Gastrocnemius medialis (tissue), 4 donors: ENCODE measurements at places on chromosomes 4 and X. TPM values are rescaled to one million over a fixed set of nuclear protein-coding genes. Genes with fewer than 3 reads are reported as not detected.

DNA sequence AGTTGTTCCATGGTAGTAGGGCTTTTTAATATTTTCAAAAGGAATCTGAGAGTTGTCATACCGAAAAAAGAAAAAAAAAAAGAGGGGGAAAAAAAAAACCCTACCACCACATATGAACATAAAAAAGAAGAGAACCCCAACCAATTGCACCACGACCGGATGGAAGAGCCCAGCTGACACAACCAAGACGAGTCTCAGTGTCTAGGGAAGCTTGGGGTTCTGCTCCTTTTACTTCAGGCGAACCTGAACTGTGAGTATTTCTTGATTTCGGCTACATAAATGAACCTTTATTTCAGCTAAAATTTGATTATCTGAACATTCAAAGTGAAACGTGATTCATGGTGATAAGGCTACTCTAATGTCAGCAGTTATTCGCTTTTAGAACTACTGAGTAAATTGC lies at the start of gene GPR34:
TSS of gene GPR34 (plus strand) at position 139 of the 400 bp plus-strand sequence. CDS start 6,661 bp downstream, outside the sequence.
- no peak for DNase-seq

KLF3 gene
- total RNA-seq: 26.5 TPM

DNA sequence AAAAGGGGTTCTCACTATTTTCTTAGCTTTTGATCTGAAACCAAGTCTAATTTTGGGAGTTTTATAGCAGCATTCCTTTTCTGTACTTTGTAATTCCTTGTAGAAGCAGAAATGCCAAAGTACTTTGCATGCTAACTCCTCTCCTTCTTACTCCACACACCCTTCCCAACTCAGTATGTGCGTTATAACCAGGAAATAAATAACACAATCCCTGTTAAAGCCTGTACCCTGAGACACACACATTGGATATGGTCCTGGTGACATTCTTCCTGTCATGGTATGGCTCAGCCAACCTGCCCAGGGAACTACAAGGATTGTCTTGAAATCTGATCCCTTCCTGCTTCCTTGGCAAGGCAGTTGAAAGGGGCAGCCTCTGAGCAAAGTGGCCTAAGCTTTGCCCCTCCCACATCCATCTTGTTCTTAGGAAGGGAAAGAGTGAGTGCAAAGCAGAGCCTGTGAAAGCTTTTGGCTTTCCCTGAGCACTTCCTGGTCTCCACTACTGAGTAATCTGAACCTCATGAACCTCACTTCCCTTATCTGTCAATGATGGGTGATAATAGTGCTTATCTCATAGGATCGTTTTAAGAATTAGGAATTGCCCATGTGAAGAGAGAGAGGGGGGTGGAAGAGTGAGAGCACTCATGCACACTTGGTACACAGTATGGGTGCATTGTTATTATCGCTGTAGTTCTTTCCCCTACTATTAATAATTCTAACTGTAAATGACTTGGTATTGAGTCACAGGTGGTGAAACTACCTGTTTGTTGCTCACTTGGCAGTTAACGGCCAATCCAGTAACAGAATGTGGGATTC lies 109.3 kb downstream of the AFF2 start:
- no peak for DNase-seq

TDO2 gene
- total RNA-seq: not detected

MAGEA6 gene
- not detected for total RNA-seq

- DNase-seq: no peak
These were observed 31.4 kb upstream of the JAKMIP1 start for GRCh38 chr4:6231663-6232165.

- no peak for DNase-seq
These were observed 193.4 kb upstream of the PACRGL start for GRCh38 chr4:20506827-20507226.

- no peak for DNase-seq
These were observed 54.4 kb upstream of the CLNK start for GRCh38 chr4:10738826-10739489.

NAT8L gene
- total RNA-seq: 1.9 TPM

DNA sequence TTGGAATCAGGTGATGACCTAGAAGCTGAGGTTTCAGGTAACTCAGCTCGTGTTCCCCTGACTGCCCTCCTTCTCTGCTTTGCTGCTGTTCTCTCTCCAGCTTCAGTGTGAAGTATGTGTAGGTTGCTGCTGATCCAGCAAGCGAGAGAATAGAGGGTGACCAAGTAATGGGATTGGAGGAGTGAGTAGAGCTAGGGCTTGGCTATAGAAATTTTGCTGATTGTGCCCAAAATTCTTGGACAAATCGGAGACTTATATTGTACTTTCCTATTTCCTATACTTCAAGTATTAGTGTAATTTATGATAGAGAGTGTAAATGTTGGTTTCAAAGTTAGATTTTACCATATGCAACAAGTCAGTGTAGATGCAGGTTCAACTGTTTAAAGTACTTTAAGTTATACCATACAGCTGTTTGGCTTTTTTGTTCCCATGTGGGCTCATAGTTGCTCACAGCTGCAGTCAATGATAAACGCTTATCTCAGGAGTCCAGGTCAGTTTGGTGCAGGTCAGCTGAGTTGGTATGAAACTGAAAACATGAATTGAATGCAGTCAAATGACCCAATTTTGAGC lies 48.0 kb downstream of the RAPGEF2 start:
- DNase-seq: no peak

QRFPR gene
- total RNA-seq: not detected

PLP2 gene
- total RNA-seq: 12.8 TPM

ENPEP gene
- 1.4 TPM for total RNA-seq

NLGN4X gene
- total RNA-seq: 0.42 TPM

DNA sequence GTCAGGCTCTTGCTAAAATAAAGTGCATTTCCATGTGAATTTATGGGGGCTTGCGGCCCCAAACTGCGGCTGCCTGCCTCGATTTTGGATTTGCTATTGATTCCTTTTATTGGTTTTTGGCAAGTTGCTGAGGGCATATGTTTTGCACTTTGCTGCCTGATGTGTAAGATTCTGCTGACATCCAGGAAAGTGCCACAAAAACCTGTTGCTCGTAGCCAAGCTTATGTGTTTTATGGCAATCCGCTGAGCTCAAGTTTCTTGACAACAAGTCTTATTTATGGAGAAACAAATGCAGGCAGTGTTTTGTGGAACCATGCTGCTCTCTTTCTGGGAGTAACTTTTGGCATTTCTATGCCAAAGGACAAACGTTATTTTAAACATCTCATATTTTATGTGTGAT lies 97.3 kb upstream of the DDIT4L start:
- DNase-seq: peak; percentile 37

DNA sequence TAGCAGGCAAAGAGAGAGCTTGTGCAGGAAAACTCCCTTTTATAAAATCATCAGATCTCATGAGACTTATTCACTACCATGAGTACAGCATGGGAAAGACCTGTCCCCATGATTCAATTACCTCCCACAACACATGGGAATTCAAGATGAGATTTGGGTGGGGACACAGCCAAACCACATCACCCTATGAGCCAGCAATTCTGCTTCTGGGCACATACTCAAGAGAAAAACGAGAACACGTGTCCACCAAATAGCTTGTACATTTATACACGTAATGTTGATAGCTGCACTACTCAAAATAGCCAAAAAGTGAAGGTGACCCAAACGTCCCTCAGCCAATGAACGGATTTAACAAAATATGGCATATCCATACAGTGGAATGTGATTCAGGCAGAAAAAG lies 94.5 kb upstream of the DHRSX start:
- DNase-seq: no peak

GRCh38 chrX:16474511-16474910 lies 175.4 kb upstream of the S100G start:
- no peak for DNase-seq

GRCh38 chr4:106583567-106583966 lies 215.0 kb upstream of the GIMD1 start:
- DNase-seq: no peak

- DNase-seq: no peak
These were observed 12.5 kb downstream of the SPARCL1 start for GRCh38 chr4:87516683-87517082.

GRCh38 chr4:136741468-136741867 lies 790.8 kb downstream of the PCDH18 start:
- no peak for DNase-seq

- DNase-seq: no peak
These were observed 117.3 kb upstream of the NOCT start for GRCh38 chr4:138898282-138898681.

GRCh38 chrX:17706676-17707075 lies 30.6 kb upstream of the SCML1 start:
- DNase-seq: no peak

DNA sequence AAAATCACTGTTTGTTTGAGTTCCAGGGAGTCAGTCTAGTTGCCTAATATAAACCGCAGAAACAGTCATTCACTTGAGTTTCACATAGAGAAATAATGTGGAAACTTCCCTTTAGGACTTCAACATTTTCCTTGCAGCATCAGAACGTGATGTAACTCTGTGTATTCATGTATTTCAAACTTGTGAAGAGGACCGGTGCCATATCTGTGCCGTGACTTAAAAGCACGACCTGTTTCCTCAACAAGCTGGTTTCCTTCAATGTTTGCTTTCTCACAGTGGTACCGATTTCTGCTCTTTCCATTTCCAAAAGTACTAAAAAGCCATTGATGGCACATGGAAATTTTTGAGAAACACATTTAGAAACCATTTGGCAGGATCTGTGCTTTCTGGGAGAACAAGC lies 166.6 kb upstream of the RAPGEF2 start:
- no peak for DNase-seq
